ENCODE measurements at places on chromosomes 2 and 18. TPM values are rescaled to one million over a fixed set of nuclear protein-coding genes. Genes with fewer than 3 reads are reported as not detected.

DNA sequence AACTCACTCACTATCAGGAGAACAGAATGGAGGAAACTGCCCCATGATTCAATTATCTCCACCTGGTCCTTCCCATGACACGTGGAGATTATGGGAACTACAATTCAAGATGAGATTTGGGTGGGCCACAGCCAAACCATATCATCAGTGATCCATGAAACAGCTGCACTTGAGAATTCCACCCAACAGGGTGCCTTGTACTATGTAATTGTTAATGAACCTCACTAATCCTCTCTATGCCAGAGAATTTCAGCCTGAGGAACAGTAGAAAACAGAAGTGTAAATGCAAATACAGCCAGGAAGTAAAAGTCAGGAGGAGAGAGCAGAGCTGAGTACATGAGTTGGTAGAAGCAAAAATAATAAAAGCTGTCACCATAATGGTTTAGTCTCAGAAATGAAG, 261.4 kb downstream of the EPHA4 start:
- H3K36me3 ChIP-seq, result no peaks in the 10 kb centered on the region
- no peak overlapping the region for H3K27ac ChIP-seq
- DNase-seq, result no peak
- no peak overlapping the region for H3K4me3 ChIP-seq
- H3K27me3 ChIP-seq, result no peaks in the 10 kb centered on the region

DNA sequence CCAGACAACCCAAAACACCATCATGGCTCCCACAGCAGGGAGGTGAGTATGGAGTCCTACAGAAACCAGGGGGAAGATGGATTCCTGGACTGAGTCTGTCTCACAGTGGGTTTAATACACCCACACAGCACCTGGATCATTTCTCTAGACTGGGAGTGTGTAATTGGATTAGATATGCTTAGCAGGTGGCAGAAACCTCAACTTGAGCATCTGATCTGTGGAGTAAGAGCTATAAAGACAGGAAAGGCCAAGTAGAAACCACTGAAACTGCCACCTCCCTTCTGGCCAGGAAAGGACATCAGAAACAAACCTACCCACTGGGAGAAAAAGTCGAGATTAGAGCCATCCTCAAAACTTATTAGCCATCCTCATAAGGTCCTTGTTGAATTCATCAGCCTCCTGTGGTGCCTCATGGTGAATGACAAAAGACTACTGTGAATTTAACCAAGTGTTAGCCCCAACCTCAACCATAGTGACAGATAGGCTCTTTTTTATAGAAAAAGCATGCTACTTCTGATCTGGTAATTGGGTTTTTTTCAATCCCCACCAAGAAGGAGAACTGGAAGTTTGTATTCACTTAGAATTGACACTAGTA, 28.1 kb upstream of the CHST9 start:
- no peak overlapping the region for H3K27ac ChIP-seq
- DNase-seq, result no peak
- no peaks in the 10 kb centered on the region for H3K36me3 ChIP-seq
- H3K27me3 ChIP-seq, result no peaks in the 10 kb centered on the region

The VWA3B gene
- total RNA-seq, result not detected

GRCh38 chr2:112876257-112876970, 34.6 kb upstream of the IL37 start:
- DNase-seq, result no peak
- no peaks in the 10 kb centered on the region for H3K27me3 ChIP-seq
- H3K4me1 ChIP-seq, result no peaks in the 10 kb centered on the region
- H3K27ac ChIP-seq, result no peak overlapping the region

The BMP10 gene
- total RNA-seq, result not detected

DNA sequence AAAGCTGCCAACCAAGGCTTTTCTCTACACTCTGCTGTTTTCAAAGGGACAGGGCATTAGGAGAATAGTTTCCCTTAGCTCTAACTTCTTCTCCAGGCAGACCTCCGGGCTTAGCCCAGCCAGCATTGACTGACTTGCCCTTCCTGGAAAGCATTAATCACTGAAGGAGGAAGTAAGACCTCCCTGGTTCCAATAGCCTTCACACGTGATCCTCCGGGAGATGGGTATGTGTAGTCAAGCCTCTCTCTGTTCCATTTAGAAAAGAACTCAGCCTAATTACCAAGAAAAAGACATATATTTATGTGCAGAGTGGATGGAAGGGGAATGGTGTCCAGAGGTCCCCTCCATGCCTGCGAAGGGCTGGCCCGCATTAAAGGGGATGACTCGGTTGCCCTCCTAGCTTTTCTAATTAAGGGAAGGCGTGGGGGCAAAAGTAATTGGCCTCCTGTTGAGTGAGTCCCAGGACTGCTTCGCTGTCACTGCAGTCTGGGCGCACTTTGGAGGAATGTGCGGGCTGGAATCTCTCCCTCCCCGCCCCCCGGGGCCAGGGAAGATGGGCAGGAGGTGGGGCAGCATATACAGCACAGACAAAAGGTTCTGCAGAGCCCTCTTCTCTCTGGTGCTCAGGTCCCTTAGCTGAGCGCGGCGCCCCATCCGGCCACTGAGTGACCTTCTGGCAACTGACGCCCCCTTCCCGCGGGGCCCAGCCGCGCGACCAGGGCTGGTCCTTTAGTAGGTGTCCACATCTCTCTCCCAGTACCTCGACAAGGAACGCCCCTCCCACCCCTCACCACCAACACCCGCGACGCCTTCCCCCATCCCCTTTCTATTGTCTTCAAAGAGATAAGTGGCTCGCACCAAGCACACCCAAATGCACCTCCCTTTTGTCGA, 686.0 kb downstream of the NRXN1 start:
- DNase-seq, result peak; percentile 25
- no peak overlapping the region for H3K4me3 ChIP-seq
- no peaks in the 10 kb centered on the region for H3K27me3 ChIP-seq
- no peaks in the 10 kb centered on the region for H3K36me3 ChIP-seq

DNA sequence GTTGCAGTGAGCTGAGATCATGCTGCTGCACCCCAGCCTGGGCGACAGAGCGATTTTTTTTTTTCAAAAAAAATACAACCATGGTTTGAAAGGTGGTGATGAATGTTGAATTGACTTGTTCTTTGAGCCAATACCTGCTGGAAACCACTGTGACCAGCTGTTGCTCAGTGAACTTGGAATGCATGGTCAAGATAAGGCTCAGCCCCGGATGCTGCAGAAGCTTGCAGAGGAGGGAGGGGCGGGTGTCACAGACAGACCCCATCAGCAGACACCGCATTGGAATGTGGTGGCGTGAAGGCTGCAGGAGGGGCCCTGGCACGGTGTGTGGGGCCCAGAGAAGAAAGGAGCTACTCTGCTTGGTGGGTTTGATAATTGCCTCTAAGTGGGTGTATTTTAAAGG, 91.6 kb downstream of the ITGB1BP1 start:
- H3K27ac ChIP-seq, result no peak overlapping the region
- no peaks in the 10 kb centered on the region for H3K36me3 ChIP-seq
- no peaks in the 10 kb centered on the region for H3K27me3 ChIP-seq

The SCN2A gene
- total RNA-seq, result not detected

The PTRHD1 gene
- total RNA-seq, result 12.8 TPM

DNA sequence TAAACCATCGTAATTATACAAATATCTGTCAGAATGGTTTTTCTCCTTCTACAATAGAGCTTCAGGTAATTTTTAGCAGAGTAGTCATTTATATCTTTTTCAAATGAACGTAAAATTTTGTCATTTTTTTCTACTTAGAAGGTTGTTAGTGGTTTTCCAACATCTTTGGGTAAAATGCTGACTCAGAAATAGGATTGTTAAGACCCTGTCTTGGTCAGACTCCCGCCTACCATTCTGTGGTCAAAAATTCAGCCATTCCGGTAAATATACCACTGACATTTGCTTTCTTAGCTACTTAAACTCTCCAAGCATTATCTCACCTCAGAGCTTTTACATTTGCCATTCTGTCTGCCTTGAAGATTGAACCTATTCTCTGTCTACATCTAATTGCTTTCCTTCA, 154.1 kb upstream of the CDH19 start:
- H3K27ac ChIP-seq, result no peak overlapping the region
- no peaks in the 10 kb centered on the region for H3K27me3 ChIP-seq
- no peak overlapping the region for H3K4me3 ChIP-seq
- no peak for DNase-seq

DNA sequence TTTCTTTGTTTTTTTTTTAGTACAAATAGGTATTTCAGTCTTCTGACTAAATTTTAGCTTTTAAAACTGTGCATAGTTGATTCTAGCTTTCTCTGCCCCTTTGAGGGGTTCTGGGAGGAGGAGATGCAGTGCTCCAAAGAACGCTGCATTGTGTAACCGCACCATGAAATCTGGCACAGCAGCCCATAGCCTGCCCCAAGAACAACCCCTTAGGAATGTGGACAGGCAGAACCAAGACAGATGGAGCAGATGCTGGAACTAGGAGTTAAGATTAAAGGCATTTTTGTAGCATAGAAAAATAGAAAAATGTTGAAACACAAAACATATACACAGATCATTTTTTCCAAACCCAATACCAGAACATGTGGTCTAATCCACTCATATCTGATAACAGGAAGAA, 187.5 kb downstream of the SCG2 start:
- H3K4me1 ChIP-seq, result no peaks in the 10 kb centered on the region
- H3K36me3 ChIP-seq, result no peaks in the 10 kb centered on the region
- H3K4me3 ChIP-seq, result no peak overlapping the region

The NMUR1 gene
- not detected for total RNA-seq

DNA sequence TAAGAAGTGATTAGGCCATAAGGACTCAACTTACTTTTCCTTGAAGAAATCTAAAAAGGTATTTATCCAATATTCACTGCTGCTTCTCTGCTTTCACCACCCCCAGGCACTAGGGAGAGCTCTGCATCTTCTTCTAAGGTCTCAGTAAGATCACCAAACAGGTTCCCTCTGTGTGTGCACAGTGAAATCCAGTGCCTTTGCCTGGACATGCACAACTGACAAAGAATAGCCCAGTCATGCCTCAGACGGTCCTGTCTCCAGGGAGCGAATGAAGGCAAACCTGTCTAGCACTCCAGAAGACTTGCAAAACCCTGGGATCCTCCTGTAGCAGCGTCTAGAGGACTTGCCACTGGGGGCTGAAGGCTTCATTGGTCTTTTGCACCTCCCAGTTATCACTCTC, 344.5 kb upstream of the LRATD1 start:
- H3K27ac ChIP-seq, result no peak overlapping the region
- H3K36me3 ChIP-seq, result no peaks in the 10 kb centered on the region
- no peaks in the 10 kb centered on the region for H3K4me1 ChIP-seq
- no peak overlapping the region for H3K4me3 ChIP-seq
- no peak for DNase-seq

GRCh38 chr18:76988031-76988826, 144.4 kb downstream of the MBP start:
- no peaks in the 10 kb centered on the region for H3K27me3 ChIP-seq
- H3K36me3 ChIP-seq, result no peaks in the 10 kb centered on the region
- no peak for DNase-seq
- H3K27ac ChIP-seq, result no peak overlapping the region

The OXER1 gene
- not detected for total RNA-seq

DNA sequence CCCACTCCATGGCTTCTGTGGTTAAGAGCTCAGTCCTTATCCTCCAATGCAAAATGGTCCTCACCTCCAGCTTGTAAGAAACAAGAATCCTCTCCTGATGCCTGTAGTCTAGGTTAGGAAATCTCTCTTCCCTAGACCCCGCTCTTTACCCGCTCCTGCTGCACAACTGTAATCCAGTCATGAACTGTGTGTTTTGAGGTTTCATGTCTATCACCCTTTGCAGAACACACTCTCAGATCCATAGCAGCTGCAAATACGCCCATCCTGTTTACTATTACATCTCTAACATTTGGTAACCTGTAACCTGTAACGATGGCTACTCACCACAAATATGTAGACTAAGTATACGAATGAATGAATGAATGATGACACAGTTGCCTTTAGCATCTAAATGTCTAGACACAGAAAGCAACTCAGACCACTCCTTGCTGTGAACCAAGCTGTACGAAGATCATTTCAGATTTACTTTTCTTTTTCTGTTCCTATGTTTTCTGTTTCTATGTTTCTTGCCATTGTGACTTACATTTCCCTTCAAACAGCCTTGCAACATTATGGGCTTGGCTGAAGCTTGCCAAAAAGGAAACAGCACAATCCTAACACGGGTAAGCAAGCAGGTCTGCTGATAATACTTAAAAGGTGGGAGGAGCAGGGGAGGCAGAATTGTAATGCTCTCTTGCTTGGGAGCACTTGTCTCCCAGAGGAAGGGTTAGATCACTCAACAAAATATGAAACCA, 53.7 kb downstream of the EPHA4 start:
- H3K27me3 ChIP-seq, result no peaks in the 10 kb centered on the region
- peak overlapping the region; percentile 39 for H3K4me3 ChIP-seq
- H3K36me3 ChIP-seq, result no peaks in the 10 kb centered on the region
- peak; percentile 86 for DNase-seq
- H3K4me1 ChIP-seq, result peaks cover 60% of the 10 kb centered on the region

The SLC9A4 gene
- 0.08 TPM for total RNA-seq

The GULP1 gene
- total RNA-seq, result not detected

- no peak overlapping the region for H3K4me3 ChIP-seq
- no peaks in the 10 kb centered on the region for H3K4me1 ChIP-seq
- no peaks in the 10 kb centered on the region for H3K36me3 ChIP-seq
- no peak overlapping the region for H3K27ac ChIP-seq
Measured at GRCh38 chr18:10391506-10391905, 62.9 kb upstream of the APCDD1 start.

The C2orf66 gene
- total RNA-seq, result not detected

DNA sequence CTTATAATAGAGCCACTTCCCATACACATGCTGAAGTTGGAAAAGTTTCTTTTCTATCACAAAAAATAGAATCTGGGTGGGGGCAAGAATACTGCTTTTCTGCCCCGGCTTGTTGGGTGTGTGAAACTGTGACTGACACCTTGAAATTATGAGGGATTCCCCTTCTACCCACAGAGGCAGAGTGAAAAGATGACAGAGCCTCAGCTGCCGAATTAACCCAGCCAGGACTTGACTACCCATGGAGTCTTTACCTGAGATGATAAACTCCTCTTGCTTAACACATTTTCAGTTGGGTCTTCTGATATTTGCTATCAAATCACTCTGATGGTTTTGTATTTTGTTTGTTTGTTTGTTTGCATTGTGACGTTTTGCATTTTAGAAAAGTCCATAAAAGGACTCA, 66.0 kb upstream of the PMAIP1 start:
- no peaks in the 10 kb centered on the region for H3K27me3 ChIP-seq
- no peaks in the 10 kb centered on the region for H3K4me1 ChIP-seq
- no peak for DNase-seq
- H3K36me3 ChIP-seq, result no peaks in the 10 kb centered on the region
- no peak overlapping the region for H3K4me3 ChIP-seq

- no peak overlapping the region for H3K4me3 ChIP-seq
- H3K27ac ChIP-seq, result no peak overlapping the region
Measured at GRCh38 chr2:120722568-120723421, 12.9 kb upstream of the GLI2 start.

GRCh38 chr2:88483200-88483599, 30.7 kb upstream of the FOXI3 start:
- H3K27me3 ChIP-seq, result no peaks in the 10 kb centered on the region
- no peak overlapping the region for H3K27ac ChIP-seq

GRCh38 chr2:181459621-181460021, 2.4 kb downstream of the ITGA4 start:
- no peak for DNase-seq
- no peaks in the 10 kb centered on the region for H3K27me3 ChIP-seq
- H3K4me1 ChIP-seq, result peaks cover 51% of the 10 kb centered on the region

All from CD4-positive, alpha-beta memory T cell (primary cell).